NCI-H1930 (cell line): ENCODE measurements at places on chromosomes 7 and 10.

DNA sequence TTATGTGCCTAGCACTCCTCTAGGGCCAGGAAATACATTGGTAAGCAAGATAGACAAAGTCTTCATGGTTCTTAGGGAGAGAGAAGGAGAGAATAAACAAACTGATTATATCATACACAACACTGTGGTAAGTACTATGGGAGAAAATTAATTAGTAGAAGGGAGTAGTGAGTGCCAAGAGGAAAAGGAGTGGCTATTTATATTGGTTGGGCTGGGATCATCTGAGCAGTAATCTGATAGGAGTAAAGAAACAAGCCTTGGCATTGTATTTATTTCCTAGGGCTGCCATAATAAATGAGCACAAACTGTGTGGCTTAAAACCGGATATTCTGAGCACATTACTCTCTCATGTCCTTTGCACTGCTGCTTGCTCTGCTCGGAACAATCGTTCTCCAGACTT lies 158.1 kb upstream of the PHF14 start:
- no peak for DNase-seq

DNA sequence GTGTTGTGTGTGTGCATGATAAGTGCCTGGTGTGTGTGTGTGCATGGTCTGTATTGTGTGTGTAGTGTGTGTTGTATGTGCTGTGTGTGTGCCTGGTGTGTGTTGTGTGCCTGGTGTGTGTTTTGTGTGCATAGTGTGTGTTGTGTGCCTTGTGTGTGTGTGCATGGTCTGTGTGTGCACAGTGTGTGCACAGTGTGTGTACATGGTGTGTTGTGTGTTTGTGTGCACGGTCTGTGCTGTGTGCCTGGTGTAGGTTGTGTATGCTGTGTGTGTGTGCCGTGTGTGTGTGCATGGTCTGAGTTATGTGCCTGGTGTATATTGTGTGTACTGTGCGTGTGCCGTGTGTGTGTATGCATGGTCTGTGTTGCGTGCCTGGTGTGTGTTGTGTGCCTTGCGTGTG lies 403.0 kb upstream of the RNF32 start:
- no peak for DNase-seq

GRCh38 chr10:101000915-101001658 lies 1.5 kb downstream of the LZTS2 start:
- DNase-seq: no peak

DNA sequence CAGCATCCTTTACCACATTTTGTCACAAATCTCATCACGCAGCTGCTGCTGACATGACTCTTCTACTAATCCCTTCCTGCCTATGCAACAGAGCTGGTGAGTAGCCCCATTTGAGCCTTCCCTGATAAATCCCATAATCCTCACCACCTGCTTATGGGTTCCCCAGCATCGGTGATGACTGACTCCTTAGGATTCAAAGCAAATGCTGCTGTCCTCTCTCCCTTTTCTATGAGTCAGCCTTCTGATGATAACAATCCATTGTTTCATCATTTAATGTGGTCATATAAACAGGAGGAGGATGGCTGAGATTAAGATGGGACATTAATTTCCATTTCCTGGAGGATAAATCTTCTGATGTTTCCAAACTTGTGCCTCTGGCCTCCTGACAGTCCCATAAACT lies 73.4 kb downstream of the SORCS1 start:
- no peak for DNase-seq

DNA sequence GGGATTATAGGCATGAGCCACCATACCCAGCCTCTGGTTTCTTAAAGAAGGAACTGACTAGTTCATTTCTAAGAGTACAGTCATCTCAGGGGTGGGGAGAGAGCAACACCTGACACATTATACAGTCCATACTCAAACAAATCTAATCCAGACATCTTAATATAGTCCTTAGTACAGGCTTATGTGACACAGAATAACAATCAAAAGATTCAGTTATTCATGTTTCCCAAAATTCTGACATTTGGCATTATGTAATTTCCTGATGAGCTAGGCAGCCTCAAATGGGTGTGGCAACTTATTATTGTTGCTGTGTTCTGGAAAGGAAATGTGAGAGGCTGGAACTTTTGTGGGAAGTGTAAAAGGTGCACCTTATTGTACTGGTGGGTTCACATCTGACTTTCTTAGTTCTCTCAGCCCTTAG lies 116.3 kb downstream of the WDFY4 start:
- no peak for DNase-seq

GRCh38 chr7:134963036-134963435 lies 23.3 kb upstream of the AGBL3 start:
- DNase-seq: no peak

- DNase-seq: no peak
These were observed 27.0 kb upstream of the GIMAP7 start for GRCh38 chr7:150487625-150488024.

DNA sequence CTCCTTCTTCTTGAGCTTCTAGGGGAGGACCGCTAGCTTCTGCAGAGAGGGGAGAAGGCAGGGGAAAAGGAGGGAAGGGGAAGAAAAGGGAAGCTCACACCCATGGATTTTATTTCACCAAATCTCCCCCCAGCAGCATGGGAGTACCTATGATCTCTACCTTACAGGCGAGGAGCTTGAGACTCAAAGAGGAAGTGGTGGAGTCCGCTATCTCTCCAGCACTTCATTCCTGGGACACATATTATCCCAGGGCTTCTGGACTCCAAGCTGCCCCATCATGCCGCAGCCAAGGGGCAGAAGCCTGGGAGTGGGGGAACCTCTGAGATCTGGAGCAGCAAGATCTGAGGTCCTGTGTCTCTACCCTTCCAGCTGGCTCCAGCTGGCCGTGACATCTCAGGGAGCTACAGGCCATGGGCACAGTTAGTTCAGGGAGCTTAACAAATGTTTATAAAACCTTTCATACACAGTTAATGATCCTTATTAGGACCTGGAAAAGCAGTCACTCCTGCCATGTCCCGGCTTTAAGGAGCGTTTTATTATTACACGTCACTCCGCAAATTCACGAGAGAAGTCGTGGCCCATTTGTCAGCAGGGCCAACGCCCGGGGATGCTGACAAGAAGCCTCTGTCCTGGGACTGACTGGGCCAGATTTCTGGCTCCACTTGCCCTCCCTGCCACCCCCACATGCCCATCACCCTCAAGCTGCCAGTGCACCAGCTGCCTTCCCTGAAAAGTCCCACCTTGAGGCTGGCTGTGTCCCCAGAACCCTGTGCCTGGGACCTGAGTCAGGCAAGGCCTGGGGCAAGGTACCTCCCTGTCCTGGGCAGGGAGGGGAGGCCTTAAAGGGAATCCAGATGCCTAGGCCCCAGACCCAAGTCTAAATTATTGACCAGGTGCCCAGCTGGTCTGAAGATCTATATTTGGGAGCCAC lies 132.1 kb upstream of the ZMIZ1 start:
- DNase-seq: no peak

DNA sequence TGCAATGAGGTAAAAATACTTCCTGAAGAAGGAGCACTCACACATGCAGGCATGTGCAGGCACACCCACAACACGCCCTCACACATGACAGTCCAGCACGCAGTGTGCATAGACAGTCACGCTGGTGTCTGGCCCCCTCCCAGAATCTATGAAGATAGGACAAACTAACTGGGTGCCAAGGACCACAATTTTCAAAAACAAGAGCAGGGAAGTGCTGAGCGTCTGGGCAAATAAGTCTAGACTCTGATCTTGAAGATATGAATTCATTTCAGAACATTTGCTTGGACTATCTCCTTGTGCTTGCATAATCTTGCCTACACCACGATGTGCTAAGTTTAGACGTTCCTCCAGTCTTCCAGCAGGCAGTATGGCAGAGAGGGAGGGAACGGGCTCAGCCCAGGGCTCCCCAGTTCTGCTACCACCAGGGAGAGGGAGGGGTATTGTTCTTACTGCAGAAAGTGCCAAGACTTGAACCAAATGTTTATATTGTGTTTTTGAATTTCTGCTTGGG lies 276.5 kb upstream of the KLF6 start:
- no peak for DNase-seq

GRCh38 chr10:92757066-92757710 lies 67.4 kb downstream of the HHEX start:
- no peak for DNase-seq

DNA sequence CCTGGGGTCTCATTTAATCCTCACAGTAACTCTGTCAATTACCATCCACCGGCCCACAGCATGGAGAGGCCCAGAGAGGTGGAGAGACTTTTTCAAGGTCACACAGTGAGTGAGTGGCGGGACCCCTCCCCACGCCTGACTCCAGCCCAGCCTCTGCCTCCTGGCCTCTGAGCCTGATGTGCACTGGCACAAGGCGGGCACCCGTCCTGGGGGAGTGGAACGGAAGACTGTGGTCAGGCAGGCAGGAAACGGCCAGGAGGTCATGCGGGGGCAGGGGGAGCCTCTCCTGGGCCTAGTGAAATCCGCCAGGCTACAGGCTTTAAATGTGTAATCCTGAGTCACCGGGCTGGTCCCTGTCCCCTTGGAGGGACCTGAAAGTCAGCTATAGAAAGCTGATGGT lies 32.2 kb downstream of the ZCCHC24 start:
- no peak for DNase-seq

GRCh38 chr7:138138244-138138643 lies 62.0 kb downstream of the AKR1D1 start:
- DNase-seq: no peak

DNA sequence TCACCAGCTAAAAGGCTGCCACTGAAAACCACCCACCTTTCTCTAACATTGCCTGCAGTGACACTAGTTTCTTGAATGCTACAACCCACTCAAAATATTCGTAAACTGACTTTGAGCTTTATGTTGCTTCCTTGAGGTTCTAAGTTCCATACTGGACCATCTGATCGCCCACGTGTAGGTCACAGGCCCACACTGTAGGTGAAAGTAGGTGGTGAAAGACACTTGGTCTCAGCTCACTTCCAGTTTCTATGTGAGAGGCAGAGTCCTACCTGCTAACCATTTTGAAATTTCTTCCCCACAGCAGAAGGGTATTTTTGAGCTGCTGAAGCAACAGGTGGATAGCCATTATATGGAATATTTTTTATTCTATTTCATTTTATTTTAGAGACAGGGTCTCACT lies 97.3 kb downstream of the MYO3A start:
- DNase-seq: no peak

DNA sequence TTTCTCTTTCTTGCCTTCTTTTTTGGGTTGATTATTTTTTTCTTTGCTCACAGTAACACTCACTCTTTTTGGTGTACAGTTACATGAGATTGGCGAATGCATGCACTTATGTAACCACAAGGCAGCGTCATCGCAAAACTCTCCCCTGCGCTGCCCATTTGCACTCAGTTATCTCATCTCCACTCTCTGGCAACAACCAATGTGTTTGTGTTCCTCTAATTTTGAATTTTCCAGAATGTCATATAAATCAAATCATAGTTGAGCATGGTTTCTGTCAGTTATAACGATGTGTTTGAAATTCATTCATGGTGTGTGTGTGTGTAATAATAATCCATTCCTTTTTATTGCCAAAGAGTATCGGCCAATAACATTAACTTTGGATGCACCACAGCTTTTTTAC lies 23.0 kb upstream of the IGFBP3 start:
- DNase-seq: no peak

GRCh38 chr7:150947761-150948651 lies 30.1 kb downstream of the KCNH2 start:
- no peak for DNase-seq

DNA sequence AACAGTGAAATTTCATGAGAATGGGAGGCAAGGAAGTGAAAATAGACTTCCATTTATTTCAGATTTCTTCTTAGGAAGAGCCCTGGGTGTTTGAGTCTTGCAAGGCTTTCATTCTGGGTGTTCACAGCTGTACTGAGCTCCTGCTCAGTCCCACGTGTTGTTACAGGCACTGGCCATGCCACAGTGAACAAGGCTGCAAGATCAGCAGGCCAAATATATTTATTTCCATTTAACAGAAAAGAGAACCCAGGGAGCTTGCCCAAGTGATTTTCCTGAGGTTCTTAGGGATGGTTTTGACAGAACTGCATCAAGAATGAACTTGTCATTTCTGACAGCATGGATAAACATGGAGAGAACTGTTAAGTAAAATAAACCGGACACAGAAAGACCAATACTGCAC lies 54.5 kb upstream of the CD36 start:
- no peak for DNase-seq

GRCh38 chr10:123069246-123069986 lies 60.6 kb downstream of the ACADSB start:
- no peak for DNase-seq

- no peak for DNase-seq
These were observed 16.2 kb downstream of the ATG9B start for GRCh38 chr7:151008143-151008510.

- no peak for DNase-seq
These were observed 1097.3 kb downstream of the KCNMA1 start for GRCh38 chr10:76540331-76540730.

DNA sequence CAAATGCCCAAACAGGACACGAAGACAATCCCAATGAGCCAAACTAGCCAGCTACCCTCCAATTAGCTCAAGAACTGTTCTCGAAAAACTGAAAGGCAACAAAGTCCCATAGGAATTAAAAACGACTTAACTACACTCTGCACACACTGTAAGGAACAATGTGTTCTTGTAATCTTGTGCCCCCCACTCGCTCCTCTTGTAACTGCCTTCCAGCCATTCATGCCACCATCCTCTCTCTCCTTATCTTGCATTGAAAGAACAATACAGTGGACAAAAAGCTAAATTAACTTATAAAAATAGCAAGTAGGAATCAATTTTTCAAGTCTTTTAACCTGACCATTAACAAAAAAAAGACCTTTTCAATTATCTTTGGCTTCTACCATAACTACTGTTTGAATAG lies 2.9 kb downstream of the CYTH3 start:
- DNase-seq: no peak

GRCh38 chr10:127911867-127912257 lies 5.0 kb downstream of the PTPRE start:
- no peak for DNase-seq

DNA sequence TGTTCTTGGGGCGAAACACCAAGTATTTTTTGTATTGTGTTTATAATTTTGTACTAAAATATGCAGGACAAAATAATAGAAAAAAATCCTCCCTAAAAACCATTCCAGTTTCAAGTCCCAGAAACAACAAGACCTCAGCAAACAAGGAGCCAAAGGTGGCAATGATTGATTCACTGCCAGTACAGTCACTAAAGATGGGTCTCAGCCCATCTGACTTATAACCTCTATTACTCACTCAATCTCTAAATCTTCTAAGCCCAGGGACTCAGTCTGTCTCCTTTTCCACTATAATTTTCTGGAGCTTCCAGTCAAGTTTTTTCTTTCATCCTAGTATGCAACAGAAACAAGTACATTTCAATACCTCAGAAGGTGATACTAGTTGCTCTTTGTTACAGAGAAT lies 33.3 kb downstream of the SNX13 start:
- no peak for DNase-seq

- no peak for DNase-seq
These were observed 25.6 kb downstream of the SORBS1 start for GRCh38 chr10:95535526-95535925.

DNA sequence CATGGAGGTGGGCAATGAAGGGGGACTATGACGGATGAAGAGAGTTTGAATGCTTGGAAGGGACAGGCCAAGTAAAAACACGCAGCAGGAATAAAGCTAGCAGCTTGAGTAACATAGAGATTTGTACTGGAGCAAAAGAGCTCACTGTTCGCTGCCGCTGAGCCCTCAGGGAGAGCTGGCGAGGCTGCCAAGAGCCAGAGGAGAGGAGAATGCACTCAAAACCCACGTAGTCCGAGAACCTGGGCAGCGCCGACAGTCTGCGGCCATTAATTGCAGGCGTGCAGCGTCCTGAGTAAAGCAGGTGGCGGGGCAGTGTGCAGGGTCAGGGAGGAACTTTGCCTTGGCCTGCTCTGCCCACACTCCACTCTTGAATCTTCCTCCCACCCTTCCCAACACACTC lies 68.2 kb downstream of the SLC37A3 start:
- DNase-seq: no peak
